ENCODE measurements at places on chromosomes 13 and 19. TPM values are rescaled to one million over a fixed set of nuclear protein-coding genes. Genes with fewer than 3 reads are reported as not detected.

DNA sequence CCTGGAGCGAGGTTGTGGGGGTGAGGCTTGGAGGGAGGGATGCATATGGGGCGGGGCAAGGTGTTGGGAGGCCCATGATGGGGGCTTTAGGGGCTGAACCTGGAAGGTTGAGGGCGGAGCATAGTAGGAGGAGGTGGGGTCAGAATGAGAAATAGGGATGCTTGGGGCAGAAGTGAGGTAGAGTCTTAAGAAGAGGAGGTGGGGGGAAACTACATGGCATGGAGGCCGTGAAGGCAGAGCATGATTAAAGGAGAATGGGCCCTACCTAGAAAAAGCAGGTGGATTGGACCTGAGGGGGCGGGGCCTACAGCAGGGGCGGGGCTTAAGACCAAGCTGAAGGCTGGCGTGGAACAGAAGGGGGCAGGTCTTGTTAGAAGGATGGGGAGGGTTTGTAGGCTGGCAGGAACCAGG lies 799 bp downstream of the NR1H2 start:
- no peaks in the 10 kb centered on the region for H3K27me3 ChIP-seq
- H3K36me3 ChIP-seq = peaks cover 27% of the 10 kb centered on the region
- DNase-seq = peak; percentile 67
- peaks cover 17% of the 10 kb centered on the region for H3K4me1 ChIP-seq

DNA sequence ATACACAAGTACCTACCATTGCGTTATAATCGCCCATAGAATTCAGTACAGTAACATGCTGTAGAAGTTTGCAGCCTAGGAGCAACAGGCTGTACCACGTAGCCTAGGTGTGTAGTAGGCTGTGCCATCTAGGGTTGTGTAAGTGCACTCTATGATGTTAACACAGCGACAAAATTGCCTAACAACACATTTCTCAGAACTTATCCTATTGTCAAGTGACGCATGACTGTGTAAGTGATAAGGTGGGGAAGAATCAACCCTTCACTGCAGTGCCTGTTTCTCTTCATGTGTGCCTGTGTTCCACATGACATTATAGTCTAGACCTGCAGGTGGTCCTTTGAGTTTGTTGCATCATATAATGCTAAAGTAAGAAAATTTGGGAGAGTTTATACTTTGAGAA lies 94.0 kb downstream of the PCDH9 start:
- H3K36me3 ChIP-seq = no peaks in the 10 kb centered on the region
- DNase-seq = no peak
- H3K4me3 ChIP-seq = no peak overlapping the region
- peaks cover 12% of the 10 kb centered on the region for H3K4me1 ChIP-seq
- no peaks in the 10 kb centered on the region for H3K27me3 ChIP-seq

GRCh38 chr13:99582511-99582910 lies 81.2 kb downstream of the TM9SF2 start:
- no peak overlapping the region for H3K27ac ChIP-seq
- H3K4me1 ChIP-seq = no peaks in the 10 kb centered on the region
- no peak overlapping the region for H3K4me3 ChIP-seq
- no peaks in the 10 kb centered on the region for H3K36me3 ChIP-seq
- DNase-seq = no peak

The SIGLEC12 gene
- total RNA-seq = 0.16 TPM

The CD79A gene
- not detected for total RNA-seq

All from sigmoid colon (tissue), 7 donors.